ENCODE measurements at places on chromosomes 3 and 15.

- DNase-seq = peak; percentile 86
Measured at GRCh38 chr3:134308350-134308891, 57.8 kb upstream of the RYK start.

DNA sequence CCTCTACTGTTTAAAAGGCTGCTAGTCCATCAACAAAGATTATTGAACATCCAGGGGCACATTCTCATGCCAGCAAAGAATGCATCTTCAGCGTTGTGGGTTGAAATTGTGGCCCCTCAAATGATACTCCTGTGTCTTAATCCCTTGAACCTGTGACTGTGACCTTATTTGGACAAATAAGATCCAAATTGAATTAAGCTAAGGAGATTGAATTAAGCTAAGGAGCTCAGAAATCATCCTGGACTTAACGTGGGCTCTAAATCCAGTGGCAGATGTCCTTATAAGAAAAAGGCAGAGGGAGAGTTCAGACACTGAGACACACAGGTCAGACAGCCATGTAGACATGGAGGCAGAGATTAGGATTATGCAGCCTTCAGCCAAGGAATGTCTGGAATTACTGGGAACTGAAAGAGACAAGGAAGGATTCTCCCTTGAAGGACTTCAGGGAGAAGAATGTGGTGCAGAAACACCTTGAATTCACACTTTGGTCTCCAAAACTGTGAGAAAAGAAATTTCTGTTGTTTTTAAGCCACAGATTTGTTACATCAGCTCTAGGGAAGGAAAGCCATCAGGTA lies 57.3 kb upstream of the SLC24A5 start:
- no peak for DNase-seq

- peak; percentile 67 for DNase-seq
Measured at GRCh38 chr3:112640930-112641801, at the start of gene CCDC80. TSS of gene CCDC80 (minus strand) at chr3:112641143. CDS start at chr3:112639905, 1,238 bp downstream.

- DNase-seq = no peak
Measured at GRCh38 chr15:69317392-69317841, 18.7 kb downstream of the PAQR5 start.

DNA sequence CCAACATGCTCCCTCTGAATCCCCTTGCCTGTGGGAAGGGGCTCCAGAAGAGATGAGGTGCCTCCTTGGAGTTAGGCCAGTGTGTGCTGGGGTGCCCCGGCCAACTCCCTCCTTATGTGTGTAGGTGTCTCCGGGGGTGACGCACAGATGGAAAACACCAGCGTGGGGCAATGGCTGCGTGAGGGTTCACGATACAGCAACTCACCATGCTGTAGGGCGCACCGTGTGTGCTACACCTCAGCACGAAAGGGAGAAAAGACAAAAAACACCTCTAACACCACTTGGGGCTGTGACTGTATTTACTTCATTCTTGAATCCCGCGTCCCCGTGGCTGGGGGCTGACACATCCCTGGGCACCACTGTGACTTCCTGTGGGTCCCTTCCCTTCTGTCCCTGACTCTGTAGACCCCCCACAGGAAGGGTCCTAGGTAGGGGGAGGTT lies 1.6 kb upstream of the CALML4 start:
- no peak for DNase-seq

GRCh38 chr15:99749386-99749785 lies 16.1 kb upstream of the LYSMD4 start:
- no peak for DNase-seq

- no peak for DNase-seq
Measured at GRCh38 chr15:61906961-61907752, 153.1 kb downstream of the VPS13C start.

GRCh38 chr3:331881-332280 lies 135.3 kb downstream of the CHL1 start:
- no peak for DNase-seq

GRCh38 chr3:147401421-147401820 lies 4.9 kb downstream of the ZIC4 start:
- DNase-seq = no peak

- DNase-seq = peak; percentile 77
Measured at GRCh38 chr3:43770426-43771103, 79.8 kb downstream of the ABHD5 start.

DNA sequence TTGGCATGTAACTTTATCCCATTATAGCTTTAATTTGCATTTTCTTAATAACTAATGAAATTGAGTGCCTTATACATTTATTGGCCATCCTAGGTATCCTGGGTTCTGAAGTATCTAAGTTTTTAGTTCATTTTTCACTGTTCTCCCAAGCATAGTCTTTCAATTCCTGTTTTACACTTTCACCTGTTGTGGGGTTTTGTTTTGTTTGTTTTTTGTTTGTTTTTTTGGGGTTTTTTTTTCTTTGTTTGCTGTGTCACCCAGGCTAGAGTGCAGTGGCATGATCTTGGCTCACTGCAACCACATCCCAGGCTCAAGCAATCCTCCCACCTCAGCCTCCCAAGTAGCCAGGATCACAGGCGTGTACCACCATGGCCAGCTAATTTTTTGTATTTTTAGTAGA lies 83.1 kb upstream of the GADL1 start:
- no peak for DNase-seq

- peak; percentile 72 for DNase-seq
Measured at GRCh38 chr3:47542471-47543173, 29.1 kb upstream of the ELP6 start.
